ENCODE measurements at places on chromosomes 1 and 21. TPM values are rescaled to one million over a fixed set of nuclear protein-coding genes. Genes with fewer than 3 reads are reported as not detected.

The NPHS2 gene
- total RNA-seq, result not detected

The AMY1A gene
- not detected for total RNA-seq

The SYNC gene
- total RNA-seq, result 4.1 TPM

The RHOU gene
- total RNA-seq, result 39.6 TPM

The CLCA1 gene
- total RNA-seq, result 0.16 TPM

The GUK1 gene
- total RNA-seq, result 91.6 TPM

The SH2D2A gene
- total RNA-seq, result not detected

The MAP1LC3C gene
- total RNA-seq, result 0.78 TPM

The OR14K1 gene
- total RNA-seq, result not detected

The SELENOF gene
- 138 TPM for total RNA-seq

The RBM34 gene
- total RNA-seq, result 43.5 TPM

The HJV gene
- total RNA-seq, result not detected

The PEX14 gene
- total RNA-seq, result 9.2 TPM

The CCDC185 gene
- total RNA-seq, result not detected

The PFKFB2 gene
- 13.6 TPM for total RNA-seq

The SKI gene
- total RNA-seq, result 19.3 TPM

The CENPF gene
- total RNA-seq, result 15.6 TPM

The CRB1 gene
- total RNA-seq, result 27.5 TPM

Measured in occipital lobe (tissue), 3 donors.